ENCODE measurements at places on chromosomes 7 and 10.

- DNase-seq = no peak
These were observed 75.2 kb downstream of the CLEC2L start for GRCh38 chr7:139598642-139599041.

GRCh38 chr7:4042402-4043045 lies 639.6 kb upstream of the FOXK1 start:
- no peak for DNase-seq

DNA sequence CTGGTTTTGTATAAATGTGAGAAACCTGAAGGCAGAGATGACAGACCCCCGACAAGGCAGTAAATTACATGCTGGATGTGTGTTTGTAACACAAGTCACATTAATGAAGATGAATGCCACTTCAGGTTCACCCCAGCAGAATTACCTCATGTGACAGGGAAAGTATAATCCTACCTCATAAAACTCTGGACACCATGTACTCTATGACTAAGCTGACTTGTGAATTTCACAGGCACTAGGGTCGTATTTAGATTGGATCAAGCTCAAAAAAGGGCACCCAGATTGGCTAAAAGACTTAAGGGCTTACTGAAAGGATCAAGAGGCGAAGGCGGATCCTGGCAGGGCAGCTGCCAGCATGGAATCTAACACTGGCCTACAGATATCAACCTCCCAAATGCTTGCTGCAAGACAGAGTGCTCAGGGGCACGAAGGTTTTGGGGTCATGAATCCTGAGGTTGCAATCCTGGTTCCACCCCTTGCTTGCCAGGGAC lies 161.4 kb downstream of the PIP4K2A start:
- DNase-seq = no peak

- no peak for DNase-seq
These were observed 22.3 kb upstream of the IL15RA start for GRCh38 chr10:5999440-6000165.

- no peak for DNase-seq
These were observed 133.5 kb downstream of the NRBF2 start for GRCh38 chr10:63266391-63267316.

GRCh38 chr10:119375574-119376272 lies 166.8 kb downstream of the RGS10 start:
- DNase-seq = no peak

DNA sequence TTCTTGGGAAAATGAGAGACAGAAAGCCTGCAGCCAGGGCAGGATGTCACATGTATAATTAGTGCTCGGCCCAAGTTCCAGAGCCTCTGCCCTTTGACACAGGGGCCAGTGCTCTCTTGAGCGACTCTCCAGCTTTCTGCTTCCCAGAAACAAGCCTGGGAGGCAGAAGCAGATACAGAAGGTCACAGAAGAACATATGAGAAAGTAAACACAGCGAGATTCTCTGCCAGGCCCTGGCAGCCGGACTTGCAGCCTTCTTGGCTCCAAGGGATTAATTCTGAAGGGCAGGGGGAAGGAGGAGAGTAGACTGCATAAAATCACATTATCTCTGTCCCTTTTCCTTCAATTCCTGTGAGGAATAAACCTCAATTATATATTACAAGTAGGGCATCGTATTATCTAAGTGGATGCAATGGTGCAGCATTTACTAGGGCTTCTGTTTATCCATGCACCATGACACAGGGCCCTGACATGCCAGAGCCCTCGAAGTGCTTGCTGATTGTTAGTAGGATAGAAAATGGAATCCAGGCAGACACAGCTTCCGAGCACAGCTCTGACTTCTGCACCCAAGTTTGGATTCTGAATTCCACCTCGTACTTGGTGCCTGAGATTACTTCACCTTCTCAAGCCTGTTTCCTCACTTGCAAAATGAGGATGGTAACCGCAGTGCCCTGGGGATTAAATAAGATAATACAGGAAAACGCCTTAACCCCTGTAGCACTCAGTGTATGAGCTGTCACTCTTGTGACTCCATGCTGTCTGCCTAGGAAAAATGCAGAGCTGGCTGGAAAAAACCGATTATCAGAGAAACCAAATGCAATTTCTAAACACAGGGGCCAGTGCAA lies 536.5 kb downstream of the TNS3 start:
- no peak for DNase-seq

GRCh38 chr7:150939052-150939451 lies 39.1 kb downstream of the KCNH2 start:
- no peak for DNase-seq

DNA sequence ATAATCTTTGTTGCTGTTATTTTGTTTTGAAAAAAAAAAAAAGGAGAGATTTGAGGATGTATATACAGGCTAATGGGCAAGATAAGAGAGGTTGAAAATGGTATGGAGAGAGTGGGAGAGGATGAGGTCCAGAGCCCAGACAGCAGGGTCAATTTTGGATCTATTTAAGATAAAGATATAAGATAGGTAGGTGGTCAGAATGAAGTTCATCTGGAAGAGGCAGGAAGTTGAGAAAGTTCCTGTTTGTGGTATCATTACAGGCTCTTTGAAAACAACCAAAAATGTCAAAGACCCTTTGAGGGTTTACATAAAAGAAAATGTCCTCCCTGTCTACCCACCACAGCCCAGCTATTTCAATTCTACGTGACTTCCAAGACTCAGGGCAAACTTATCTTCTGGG lies 7.5 kb downstream of the CEP41 start:
- no peak for DNase-seq

DNA sequence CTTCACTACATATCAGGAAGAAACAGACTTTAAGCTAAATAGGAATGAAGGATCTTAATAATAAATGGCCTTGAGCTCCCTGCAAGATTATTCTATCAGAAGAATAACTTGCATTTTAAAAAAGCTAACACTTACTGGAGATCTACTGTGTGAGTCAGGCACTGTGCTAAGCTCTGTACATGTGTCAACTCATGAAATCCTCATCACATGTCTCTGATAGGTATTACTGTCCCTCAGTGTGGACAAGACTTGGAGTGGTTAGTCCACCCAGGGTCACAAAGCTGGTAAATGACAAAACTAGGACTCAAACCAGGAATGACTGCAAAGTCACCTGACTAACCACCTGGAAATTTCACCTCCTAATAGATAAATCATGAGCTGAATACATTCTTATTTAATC lies 57.1 kb upstream of the KCTD7 start:
- no peak for DNase-seq

- DNase-seq = no peak
These were observed 122.4 kb upstream of the KIAA1217 start for GRCh38 chr10:24086296-24087086.

GRCh38 chr10:34565934-34566333 lies 249.2 kb downstream of the PARD3 start:
- no peak for DNase-seq

- DNase-seq = no peak
These were observed 153.0 kb upstream of the LRRTM3 start for GRCh38 chr10:66772548-66773471.

DNA sequence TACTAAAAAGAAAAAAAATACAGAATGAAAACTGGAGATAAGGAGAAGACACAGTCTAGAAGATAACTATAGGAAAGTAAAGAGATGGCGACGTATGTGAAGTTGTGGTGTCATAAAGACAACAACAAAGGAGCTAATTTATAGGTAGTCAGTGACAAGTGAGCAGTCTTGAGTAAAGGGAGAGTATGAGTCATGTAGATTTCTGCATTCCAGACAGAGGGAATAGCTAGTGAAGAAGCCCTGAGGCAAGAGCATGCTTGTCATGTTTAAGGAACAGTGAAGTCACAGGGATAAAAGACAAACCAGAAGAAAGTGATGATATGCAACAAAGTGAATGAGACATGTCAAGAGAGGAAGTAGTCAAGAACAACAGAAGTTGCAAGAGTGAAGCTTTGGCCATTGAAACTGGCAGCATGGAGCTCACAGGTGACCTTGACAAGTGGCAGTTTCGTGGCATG lies 2.3 kb upstream of the MIOS start:
- DNase-seq = no peak

GRCh38 chr7:151725844-151726651 lies 150.9 kb downstream of the PRKAG2 start:
- no peak for DNase-seq

- DNase-seq = no peak
These were observed 176.9 kb downstream of the RPS24 start for GRCh38 chr10:78210548-78210947.

- no peak for DNase-seq
These were observed 148.4 kb upstream of the KAT6B start for GRCh38 chr10:74677951-74678350.

- no peak for DNase-seq
These were observed 458.6 kb downstream of the PLXNA4 start for GRCh38 chr7:132117636-132118035.

- no peak for DNase-seq
These were observed 111.9 kb downstream of the GPAM start for GRCh38 chr10:112071596-112072133.

- DNase-seq = no peak
These were observed 15.8 kb upstream of the CPA1 start for GRCh38 chr7:130364451-130364850.

DNA sequence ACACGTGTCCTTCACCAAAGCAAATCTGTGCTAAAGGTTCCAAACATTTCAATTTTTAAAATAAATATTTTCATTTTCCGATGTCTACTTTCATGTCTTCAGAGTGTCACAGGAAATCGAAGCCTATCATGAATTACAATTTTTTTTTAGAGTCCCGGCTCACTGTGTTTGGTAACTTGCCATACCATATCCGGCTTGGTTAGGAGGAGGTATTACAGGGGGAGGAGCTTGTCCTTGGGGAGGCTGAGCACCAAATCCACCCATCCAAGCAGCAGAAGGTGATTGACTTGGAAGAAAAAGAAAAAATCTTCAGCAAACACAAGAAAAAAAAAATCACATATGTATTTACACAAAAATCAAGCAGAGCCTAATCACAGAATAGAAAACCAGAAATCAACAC lies 21.3 kb downstream of the TIAL1 start:
- peak; percentile 57 for DNase-seq

GRCh38 chr7:139393621-139394211 lies 34.0 kb downstream of the LUC7L2 start:
- no peak for DNase-seq

GRCh38 chr7:84191842-84192241 lies 2.7 kb downstream of the SEMA3A start:
- DNase-seq = no peak

DNA sequence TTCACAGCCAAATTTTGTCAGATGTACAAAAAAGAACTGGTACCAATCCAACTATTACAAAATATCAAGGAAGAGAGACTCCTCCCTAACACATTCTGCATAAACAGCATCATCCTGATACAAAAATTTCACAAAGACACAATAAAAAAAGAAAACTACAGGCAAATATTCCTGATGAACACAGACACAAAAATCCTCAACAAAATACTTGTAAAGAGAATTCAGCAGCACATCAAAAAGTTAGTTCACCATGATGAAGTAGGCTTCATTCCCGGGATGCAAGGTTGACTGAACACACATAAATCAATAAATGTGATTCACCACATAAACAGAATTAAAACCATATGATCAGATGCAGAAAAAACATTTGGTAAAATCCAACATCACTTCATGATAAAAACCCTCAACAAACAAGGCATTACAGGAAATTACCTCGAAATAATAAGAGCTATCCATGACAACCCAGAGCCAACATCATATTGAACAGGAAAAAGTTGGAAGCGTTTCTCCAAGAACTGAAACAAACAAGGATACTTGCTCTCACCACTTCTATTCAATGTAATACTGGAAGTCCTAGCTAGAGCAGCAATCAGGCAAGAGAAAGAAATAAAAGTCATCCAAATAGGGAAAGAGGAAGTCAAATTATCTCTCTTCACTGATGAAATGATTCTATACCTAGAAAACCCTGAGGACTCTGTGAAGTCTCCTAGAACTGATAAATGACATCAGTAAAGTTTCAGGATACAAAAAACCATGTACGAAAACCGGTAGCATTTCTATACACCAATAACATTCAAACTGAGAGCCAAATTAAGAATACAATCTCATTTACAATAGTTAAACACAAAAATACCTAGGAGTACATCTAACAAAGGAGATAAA lies 223.1 kb downstream of the REEP3 start:
- DNase-seq = no peak

DNA sequence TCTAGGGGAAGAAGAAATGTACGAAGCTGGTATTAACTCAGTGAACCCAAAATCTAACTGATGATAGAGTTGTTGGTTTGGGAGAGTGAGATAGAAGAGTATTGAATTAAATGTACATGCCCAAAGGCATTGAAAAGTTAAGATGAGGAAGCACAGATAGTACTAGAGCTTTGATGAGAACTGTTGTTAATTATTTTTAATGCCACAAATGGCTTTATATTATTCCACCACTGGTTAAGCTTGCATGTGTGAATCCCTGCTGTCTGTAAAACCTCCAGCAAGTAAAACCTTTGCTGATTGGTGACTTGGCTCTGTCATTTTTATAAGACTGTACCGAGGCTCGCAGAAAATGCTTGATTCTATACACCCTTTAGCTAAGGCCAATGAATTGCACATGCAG lies 382.7 kb upstream of the LRGUK start:
- DNase-seq = no peak

- DNase-seq = peak; percentile 39
These were observed 90.3 kb downstream of the MYL10 start for GRCh38 chr7:101538596-101539459.

DNA sequence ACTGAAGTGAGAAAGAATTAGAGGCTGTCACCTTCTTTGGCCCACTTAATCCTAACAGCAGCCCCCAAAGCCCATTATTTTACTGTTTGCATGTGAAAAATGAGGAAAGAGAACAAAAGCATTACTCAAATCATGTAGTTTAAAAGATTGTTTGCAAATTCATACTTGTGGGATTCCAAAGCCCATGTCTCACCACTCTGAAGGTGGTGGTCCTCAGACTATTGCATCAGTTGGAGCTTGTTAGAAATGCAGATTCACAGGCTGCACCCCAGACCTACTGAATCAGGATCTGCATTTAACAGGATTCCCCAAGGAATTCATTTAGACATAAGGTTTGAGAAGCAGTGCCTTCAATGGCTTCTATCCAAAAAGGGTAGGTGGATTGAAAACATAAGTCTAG lies 93.7 kb upstream of the PDE1C start:
- no peak for DNase-seq

DNA sequence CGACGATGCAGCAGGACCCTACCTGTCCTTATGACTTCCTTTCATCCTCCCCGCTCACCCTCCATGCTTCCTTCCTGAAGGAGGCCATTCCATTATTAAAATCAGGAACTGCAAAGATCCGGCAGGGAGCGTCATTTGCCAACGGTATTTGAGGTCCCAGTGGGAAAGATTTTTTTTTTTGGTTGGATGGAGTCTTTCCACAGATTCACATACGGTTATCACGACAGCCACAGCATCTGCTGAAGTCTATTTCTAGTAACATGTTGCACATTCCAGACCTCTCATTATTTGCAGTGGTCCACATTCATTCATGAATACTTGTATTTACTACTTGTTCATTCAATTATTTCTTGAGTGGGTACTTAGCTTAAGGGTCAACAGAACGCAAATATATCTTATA lies 94.7 kb upstream of the LYZL2 start:
- DNase-seq = no peak

DNA sequence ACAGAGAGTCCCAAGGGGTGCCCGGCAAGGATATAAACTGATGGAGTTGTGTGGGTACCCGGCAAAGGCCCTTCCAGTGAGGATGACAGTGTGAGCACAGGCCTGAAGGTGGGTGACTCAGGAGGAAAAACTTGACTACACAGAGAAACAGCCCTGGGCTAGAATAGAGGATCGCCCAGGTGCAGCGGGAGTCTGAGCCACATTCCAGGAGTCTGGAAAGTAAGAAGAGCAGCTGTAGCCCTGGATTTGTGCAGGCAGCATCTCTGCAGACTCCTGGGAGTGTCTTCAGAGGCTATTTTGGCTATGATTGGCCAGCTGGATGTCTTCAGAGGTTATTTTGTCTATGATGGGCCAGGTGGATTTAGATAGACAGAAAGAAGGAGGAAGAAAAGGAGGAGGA lies 367.6 kb upstream of the MKI67 start:
- no peak for DNase-seq

Data from CD4-positive, alpha-beta T cell treated with Interleukin-2 at 100 ng/mL for 4 hours (primary cell).